ENCODE measurements at places on chromosomes 3 and 15.

GRCh38 chr3:23492057-23492456, 288.9 kb downstream of the UBE2E2 start:
- no peak for DNase-seq

- DNase-seq, result no peak
These were observed 116.7 kb downstream of the RASA2 start for GRCh38 chr3:141603473-141604035.

GRCh38 chr3:86938416-86939105, 52.4 kb downstream of the VGLL3 start:
- DNase-seq, result no peak

- no peak for DNase-seq
These were observed 7.3 kb downstream of the TYRO3 start for GRCh38 chr15:41566121-41566885.

DNA sequence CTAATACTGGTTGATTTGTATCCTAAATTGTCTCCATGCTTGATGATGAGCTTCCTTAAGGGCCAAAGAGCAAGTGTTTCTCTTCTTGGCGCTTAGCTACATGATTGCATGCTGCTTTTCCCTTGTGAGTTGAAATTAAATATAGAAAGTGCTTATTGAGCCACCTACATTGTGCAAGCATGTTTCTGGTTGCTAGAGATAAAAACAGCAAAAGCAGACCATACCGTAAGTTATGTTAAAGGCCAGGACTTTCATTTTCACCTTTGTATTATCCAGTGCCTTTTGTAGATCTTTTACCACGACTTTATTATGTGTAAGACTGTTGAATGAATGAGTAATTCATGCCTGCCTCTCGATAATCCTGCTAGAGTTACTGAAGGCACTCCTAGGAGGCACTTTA, 41.9 kb upstream of the CCNB2 start:
- no peak for DNase-seq

DNA sequence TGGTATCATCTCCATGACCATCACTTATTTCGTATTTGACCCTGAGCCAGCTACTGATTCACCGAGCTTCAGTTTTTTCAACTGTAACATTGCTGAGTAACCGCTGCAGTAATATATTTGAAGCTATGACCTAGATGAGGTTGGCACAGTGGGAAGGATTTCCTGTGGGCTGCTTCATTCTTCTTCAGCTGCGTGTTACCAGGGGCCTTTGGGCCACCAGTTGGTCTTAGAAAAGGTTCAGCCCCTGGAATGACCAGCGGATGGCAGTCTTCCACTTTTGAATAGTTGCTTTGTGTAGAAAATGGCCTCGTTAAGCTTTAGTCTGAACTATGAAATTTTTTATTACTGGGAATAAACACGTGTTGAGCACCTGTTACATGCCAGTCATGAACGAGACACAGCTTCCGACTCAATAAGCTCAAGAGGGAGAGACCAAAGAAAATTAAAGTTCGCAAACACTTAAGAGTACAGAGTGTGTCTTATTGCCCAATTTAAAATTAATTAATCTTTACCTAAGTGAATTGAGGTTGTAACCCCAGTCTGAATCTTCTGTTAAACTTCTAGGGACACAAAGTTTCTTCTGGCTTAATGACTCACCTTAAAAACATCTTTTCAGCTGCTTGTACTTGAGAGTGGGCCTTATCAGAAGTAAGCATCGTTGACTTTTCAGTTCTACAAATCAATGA, 57.6 kb upstream of the NR2E3 start:
- no peak for DNase-seq

- DNase-seq, result no peak
These were observed 29.6 kb upstream of the GREM1 start for GRCh38 chr15:32688151-32688639.

- DNase-seq, result no peak
These were observed 75.1 kb downstream of the LINGO1 start for GRCh38 chr15:77557564-77557963.

DNA sequence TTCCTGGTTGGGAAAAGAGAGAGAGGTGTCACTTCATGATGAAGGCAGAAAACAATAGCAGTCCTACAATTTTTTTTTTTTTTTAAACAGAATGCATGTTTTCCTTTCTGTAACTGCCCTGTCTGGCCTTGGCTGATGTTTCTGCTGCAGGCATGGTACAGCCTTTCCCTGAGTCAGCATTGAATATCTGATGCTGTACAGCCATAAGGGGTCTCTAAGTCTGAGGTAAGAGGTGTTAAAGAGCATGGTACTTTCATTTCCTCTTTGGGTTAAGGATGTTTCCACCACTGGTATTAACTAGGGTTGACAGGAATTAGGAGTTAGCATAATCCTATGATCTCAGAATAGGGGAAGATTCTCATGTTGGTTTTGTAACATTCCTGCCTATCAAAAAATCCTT, 147.4 kb downstream of the CHST2 start:
- no peak for DNase-seq

DNA sequence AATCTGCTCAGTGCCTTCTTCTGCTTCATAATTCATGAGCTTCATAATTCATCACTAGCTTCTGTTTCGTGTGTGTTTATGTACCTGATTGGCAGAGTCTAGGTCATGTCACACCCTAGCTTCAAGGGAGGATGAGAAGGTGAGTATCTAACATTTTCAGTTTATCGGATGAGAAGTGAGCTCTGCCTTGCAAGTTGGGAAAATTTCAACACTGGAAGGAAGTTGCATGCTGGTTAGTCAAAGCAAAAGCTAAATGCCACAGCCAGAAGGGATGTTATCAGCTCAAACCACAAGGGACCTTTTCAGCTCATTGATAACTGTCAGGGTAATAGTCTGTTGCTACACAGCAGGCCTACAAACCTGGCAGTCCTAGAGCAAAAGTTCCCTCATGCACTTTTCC, 7.3 kb upstream of the TNFSF10 start:
- DNase-seq, result no peak

GRCh38 chr15:41836713-41837454, 1.8 kb upstream of the PLA2G4B start:
- no peak for DNase-seq

DNA sequence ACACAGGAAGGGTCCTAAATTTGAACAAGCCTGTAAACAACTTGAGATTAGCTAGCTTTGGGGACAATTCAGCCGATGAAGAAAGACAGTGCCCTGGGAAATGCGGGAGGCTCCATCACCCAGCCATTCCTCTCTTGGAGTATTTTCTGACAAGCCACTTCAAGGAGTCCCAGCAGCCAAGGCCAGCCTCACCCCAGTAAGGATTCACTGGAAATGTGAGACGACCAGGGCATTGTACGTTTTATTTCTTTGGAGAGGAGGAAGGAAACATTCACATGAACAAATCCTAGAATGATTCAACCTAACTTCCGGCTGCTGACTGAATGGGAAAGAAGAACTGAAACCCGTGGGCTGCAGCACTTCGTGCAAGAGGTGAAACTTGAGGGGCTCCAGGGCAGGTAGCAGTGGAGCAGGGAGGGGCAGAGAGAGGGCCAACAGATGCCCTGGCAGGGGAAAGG, 116.4 kb upstream of the ARHGEF3 start:
- DNase-seq, result no peak

DNA sequence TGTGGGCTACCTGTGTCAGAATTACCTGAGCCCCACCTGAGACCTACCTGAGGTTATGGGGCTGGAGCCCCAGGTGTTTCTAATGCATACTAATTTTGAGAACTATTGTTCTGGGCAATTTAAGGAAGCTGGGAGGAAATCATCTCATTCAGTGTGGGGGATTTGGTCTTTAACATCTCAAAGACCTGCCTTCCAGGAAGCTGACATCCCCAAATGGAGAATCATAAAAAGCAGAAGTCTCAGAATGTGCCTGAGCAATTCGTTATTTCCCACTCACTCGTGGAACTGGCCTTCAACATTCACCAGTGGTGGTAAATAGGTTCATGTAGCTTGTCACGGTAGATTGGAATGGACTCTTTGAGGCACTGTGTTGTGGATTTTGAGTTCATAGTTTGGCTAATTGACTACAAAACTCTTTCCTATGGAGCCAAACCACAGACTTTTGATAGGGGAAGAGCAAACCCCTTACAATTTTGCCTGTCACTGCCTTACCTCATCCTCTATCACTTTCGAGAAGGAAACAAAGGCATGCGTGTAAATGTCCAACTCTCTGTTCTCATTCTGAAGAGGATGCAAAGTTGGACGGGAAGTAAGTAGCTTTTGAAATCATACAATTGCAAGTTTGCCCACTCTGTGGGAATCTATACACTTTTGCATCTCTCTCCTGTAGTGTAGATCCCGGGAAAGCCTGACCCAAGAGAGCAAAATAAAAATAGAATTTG, 521.0 kb upstream of the MDFIC2 start:
- DNase-seq, result no peak

- DNase-seq, result no peak
These were observed 182.3 kb upstream of the LINGO1 start for GRCh38 chr15:77815015-77815414.

- no peak for DNase-seq
These were observed 30.5 kb downstream of the NEO1 start for GRCh38 chr15:73082812-73083211.

- no peak for DNase-seq
These were observed 75.4 kb downstream of the ADCY5 start for GRCh38 chr3:123373474-123373987.

- DNase-seq, result no peak
These were observed 80.4 kb downstream of the TGFBR2 start for GRCh38 chr3:30686799-30687198.

DNA sequence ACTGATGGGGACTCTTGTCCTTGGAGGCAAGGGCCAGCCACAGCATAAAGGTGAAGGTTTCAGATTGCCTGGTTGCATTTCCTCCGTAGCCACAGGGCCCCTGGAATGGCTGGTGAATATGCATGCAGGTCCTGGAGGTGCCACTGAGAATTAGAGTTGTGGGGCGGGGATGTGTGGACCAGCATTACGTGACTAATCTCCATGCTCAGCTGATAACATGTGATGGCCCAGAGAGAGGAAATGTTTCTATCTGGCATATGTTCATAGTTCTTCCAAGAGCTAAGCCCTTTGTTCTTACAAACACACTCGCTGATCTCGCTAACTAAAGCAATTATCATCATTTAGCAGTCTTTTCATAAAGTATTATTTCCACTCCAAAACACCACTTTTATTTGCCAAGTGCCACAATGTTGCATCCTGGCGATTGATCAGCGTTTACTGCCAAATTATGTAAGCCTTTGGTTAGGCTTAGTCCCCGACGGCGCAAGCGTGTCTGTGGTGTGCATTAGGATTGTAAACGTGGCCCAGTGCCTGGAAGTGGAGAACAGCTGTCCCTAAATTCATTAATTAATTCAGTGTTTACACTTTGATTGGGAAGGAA, 55.9 kb downstream of the CGNL1 start:
- no peak for DNase-seq

DNA sequence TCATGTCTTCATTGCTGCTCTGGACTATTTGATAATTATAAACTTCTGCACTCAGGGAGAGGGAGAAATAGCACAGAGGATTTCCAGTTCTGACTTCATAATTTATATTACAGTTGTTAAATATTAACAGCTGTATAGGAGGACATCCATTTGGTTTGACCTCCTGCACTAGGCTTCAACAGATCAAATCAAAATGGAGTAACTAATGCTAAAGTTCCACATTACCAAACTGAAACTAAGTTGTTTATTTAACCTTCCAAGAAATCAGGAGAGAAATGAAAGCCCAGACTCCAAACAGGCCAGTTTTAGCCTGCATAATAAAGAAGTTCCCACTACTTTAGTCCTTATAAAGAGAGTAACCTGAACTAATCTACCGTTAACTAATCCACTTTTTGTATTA, 4.6 kb downstream of the PLSCR2 start:
- DNase-seq, result no peak

DNA sequence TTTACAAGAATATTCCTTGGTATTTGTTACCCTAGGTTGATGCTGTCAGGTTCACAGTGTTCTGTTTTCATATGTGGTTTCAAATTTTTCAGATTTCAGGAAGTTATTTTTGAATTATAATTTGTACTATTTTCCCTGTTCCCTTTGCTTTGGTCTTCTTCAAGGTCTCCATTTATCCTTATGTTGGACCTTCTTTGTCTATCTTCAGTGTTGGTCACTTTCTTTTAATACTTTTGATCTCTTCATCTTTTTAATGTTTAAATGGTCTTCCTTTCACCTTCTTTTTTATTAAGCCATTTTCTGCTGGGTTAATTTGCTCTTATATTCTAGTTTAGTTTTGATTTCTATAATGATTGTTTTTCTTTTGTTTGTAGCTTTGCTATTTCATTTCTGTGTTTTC, 61.3 kb downstream of the KLHL25 start:
- no peak for DNase-seq

- no peak for DNase-seq
These were observed 438.1 kb upstream of the ARPP21 start for GRCh38 chr3:35201211-35201610.

DNA sequence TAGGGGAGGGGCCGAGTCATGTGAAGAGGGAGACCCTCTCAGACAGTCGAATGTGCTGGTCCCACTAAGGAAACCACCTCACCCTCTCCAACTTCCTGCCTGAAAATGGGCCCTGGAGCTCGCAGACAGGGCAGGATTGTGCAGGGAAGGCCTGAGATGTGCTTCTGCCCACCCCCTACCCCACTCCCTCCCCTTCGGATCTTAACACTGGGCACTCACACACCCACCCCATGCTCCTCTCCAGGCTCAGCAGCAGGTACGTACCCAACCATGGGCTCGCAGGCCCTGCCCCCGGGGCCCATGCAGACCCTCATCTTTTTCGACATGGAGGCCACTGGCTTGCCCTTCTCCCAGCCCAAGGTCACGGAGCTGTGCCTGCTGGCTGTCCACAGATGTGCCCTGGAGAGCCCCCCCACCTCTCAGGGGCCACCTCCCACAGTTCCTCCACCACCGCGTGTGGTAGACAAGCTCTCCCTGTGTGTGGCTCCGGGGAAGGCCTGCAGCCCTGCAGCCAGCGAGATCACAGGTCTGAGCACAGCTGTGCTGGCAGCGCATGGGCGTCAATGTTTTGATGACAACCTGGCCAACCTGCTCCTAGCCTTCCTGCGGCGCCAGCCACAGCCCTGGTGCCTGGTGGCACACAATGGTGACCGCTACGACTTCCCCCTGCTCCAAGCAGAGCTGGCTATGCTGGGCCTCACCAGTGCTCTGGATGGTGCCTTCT, 20.0 kb downstream of the ATRIP start:
- no peak for DNase-seq

DNA sequence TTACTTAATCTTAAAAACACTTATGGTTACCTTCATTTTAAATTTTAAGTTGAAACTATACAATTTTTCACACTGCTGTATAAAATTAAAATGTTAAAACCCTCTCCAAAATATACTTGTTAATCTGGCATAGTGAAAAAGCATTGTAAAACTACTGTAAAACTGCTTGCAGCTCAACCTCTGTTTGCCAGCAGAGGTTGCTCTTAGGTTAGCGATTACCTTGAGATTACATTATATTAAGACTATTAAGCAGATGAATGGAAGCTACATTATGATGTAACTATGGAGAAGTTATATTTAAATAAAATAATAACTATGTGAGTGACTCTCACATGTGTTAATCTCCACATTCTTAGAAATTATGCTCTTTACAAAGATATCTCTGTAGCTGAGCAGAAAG, 143.6 kb upstream of the SLITRK3 start:
- DNase-seq, result no peak

- no peak for DNase-seq
These were observed 173.5 kb downstream of the TNIK start for GRCh38 chr3:171286580-171287249.

DNA sequence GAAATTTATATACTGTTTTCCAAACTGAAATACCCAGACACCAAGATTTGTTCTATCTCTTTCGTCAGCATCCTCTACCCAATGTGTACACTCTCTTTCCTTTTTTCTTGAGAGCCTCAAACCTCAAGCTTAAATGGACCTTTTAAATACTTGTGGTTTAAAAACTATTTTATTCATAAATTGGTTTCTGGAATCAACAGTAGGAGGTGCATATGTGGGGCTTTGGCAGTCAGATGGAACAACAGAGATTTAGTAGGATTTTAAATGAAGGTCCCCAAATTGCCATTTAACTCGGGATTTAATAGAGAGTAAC, 33.2 kb downstream of the ANXA2 start:
- DNase-seq, result no peak
